Stimulated activated naive CD4-positive, alpha-beta T cell treated with Interleukin-2 at 50 U/mL for 16 hours (primary cell): ENCODE measurements at places on chromosomes 4 and X.

GRCh38 chr4:77579406-77580076, 26.1 kb upstream of the CXCL13 start:
- no peak for DNase-seq

DNA sequence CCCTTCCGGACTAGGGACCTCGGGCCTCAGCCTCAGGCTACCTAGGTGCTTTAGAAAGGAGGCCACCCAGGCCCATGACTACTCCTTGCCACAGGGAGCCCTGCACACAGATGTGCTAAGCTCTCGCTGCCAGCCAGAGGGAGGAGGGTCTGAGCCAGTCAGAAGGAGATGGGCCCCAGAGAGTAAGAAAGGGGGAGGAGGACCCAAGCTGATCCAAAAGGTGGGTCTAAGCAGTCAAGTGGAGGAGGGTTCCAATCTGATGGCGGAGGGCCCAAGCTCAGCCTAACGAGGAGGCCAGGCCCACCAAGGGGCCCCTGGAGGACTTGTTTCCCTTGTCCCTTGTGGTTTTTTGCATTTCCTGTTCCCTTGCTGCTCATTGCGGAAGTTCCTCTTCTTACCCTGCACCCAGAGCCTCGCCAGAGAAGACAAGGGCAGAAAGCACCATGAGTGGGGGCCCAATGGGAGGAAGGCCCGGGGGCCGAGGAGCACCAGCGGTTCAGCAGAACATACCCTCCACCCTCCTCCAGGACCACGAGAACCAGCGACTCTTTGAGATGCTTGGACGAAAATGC, at the start of gene WAS:
Gene WAS (plus strand): TSS at position 389 of the 572 bp plus-strand sequence. CDS start 55 bp downstream, at position 444.
- DNase-seq: peak; percentile 29

- DNase-seq: no peak
These were observed 61.6 kb downstream of the SAT1 start for GRCh38 chrX:23844502-23845138.

DNA sequence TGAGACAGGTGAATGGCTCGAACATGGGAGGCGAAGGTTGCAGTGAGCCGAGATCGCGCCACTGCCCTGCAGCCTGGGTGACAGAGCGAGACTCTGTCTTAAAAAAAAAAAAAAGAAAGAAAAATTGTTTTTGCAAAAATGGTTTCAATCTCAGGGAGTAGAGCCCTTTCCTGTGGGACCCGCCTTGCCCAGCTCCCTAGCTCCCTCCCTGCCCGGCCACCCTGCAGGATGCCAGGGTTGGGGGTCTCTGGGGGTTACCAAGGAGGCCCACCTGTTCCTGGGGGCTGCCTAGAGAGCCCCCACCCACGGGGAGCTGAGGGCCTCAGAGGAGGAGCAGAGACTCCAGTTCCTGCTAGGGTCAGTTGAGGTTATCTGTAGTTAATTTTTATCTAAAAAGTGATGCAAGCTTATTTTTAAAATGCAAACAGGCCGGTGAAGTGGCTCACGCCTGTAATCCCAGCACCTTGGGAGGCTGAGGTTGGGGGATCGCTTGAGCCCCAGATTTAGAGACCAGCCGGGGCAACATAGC, 18.7 kb upstream of the PLCXD1 start:
- no peak for DNase-seq

- peak; percentile 14 for DNase-seq
These were observed at the start of gene TRPC3 for GRCh38 chr4:121951521-121952110. Gene TRPC3, minus strand, starts transcription at chr4:121952060. Its CDS starts 380 bp downstream, at chr4:121951680.

DNA sequence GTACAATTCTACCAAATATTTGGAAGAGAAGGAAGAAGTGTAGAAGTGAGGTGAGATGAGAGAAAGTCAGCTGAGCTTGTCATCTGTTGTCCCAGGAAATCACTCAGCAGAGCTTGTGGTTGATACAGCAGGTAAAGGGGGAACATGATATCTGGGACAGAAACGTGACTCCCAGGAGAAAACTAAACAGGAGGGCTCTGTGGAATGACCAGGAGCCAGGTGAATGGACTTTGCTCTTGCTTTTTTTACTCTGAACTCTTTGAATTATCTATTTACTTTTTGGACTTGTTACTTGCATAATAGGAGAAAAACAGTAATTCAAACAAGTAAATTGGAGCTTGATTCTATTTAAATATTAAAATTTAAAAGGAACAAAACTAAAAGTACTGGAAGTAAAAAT, 555.6 kb upstream of the FRG1 start:
- DNase-seq: no peak

GRCh38 chr4:69832326-69833030, 27.5 kb downstream of the SULT1E1 start:
- no peak for DNase-seq

DNA sequence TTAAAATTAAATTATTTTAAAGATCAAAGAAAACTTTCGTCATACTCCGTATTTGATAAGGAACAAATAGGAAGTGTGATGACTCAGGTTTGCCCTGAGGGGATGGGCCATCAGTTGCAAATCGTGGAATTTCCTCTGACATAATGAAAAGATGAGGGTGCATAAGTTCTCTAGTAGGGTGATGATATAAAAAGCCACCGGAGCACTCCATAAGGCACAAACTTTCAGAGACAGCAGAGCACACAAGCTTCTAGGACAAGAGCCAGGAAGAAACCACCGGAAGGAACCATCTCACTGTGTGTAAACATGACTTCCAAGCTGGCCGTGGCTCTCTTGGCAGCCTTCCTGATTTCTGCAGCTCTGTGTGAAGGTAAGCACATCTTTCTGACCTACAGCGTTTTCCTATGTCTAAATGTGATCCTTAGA, at the start of gene CXCL8:
Gene CXCL8 (plus strand): TSS at position 217 of the 426 bp plus-strand sequence. CDS start 90 bp downstream, at position 307.
- DNase-seq: no peak

DNA sequence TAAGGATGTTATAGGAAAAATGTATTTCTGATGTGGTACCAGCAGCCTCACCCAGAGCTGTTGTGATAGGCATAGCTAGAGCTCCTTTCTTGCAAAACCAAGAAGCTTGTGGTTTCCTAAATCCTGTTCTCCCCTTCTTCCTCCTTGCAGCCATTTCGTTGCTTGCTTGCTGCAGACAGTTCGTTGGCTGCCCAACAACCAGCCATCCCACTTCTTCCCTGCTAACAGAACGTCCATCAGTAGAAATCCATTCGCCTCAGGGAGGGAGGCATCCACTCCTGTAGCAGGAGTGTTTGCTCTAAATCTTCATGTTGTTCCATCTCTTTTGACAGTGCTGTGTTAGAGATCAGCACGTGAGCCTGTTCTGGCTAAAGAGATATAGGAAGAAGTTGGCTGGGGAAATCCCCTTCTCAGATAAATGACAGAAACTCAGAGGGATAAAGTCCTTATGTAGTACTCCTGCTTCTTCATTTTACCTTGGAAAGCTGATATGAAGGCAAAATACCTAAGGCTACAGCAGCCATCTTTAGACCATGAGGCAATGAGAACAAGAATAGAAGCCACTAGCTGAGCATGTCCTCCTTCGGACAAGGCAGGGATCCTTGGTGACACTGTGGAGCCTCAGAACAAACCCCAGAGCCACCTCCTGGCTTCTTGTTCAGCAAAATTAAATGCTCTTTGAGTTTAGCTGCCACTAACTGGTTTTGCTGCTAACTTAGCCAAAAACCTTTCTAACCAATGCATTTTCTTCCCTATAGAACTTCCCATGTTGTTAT, 68.4 kb upstream of the RELL1 start:
- DNase-seq: no peak

DNA sequence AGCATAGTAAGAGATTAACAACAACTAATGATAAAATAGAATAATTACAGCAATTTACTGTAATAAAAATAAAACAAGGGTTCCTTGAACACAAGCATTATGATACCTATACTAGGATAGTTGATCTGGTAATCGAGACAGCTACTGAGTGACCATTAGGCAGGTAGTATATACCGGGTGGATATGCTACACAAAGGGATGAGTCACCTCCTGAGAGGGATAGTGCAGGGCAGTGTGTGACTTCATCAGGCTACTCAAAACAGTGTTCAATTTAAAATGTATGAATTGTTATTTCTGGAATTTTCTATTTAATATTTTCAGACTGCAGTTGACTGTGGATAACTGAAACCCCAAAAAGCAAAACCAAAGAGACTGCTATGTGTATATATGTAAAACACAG, 9.7 kb upstream of the ANTXR2 start:
- DNase-seq: no peak

GRCh38 chrX:103464072-103464773, 55.1 kb downstream of the RAB40A start:
- DNase-seq: peak; percentile 24

DNA sequence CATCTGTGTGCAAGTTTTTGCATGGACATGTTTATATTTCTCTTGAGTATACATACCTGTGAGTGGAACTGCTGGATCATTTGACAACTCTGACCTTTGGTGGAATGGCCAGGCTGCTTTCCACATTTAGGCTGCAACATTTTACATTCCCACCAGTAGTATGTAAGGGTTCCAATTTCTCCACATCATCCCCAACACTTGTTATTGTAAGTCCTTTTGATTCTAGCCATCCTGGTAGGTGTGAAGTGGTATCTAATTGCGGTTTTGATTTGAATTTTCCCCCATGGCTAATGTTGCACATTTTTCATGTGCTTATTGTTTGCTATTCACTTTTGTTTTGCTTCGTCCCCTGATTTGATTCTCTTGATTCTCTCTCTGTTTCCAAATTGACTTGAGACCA, 16.4 kb downstream of the DLG3 start:
- no peak for DNase-seq

DNA sequence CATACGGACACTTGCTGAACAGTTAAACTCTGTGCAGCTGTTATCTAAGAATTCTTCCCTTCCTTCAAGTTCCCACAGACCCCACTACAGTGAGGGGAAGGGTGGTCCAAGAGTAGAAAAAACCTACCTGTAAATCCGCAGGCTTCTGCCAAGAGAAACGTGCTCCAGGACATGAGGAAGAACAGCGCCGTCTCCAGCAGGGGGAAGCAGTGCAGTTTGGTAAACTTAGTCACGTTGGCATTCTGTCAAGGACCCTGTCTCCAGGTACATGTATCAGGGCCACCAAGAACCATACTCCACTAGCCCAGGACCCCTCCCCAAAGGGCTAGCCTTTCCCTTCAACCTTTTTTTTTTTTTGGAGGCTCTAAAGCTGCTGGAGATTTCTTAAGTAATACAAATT, 79.9 kb downstream of the CHST7 start:
- no peak for DNase-seq

DNA sequence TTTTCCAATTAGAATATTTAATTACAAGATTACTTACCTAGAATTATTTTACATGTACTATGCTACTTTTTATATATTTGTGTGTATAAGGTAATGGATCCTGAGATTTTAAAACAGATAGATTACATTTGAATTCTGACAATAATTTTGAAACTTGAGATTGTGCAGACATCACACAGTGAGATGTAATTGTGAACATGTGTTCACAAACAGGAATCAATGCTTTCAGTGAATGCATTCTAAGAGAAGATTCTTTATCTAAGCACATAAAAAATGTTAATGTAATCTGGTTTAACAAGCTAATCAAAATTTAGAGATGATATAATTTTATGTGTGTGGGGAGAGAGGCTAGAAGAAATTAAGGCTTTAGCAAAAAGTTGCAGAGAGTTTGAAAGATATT, 1925.5 kb downstream of the ARAP2 start:
- DNase-seq: no peak

DNA sequence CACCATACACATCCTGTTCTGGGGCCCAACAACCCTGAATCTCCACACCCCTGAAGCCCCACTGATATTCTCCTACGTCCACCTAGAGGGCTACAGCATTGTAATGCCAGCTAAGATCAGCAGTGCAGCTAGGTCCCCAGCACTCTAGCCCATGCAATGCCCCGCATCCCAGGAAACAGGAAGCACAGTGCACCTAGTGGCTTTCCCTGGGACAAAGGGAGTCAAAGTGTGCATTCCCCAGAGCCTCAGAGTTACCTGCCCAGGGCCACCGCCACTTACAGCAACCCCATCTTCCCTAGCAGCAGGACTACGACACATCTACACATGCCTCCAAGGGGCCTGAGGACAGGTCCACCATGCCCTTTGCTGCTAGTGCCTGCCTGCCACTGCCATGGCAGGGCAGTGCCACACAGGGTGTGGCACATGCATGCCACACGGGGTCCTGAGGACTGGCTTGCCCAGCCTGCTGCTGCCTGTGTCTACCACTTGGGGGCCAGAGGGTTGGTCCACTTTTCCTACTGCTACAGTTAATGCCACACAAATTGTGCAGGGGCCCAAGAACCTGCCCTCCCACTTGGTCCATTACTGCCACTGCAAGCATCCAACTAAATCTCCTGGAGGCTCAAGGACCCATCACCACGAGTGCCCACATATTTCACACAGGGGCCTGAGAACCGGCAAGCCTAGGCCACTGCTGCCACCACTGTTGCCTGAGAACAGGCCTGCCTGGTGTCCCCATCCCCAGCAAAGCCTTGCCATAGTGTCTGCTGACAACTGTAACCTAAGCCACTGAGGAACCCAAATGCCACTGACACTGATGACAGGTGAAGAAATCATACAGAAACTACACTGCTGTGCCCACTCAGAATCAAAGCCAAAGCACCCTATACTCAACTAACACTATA, 23.7 kb downstream of the TLR6 start:
- no peak for DNase-seq

GRCh38 chr4:94500685-94501084, 48.9 kb downstream of the PDLIM5 start:
- DNase-seq: no peak

GRCh38 chrX:1476682-1477081, 24.0 kb upstream of the ASMTL start:
- no peak for DNase-seq

- no peak for DNase-seq
These were observed 14.9 kb upstream of the PDE5A start for GRCh38 chr4:119643306-119644042.

DNA sequence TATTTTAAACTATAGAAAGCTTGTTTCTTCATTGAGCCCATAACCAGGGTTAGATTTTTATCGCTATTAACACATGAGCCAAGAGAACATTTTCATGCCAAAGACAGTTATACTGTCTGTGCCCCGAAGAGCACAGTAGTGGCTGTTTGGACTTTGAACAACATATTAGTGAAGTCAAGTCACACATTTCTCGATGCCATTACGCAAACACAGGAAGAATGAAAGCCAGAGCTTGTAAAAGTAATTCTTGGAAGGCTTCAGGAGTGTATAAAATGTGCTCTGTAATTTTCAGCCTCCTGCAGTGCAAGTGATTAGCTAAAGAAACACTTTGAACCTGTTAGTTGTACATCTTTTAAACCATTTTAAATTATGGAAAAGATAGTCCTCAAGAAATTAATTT, 590.7 kb upstream of the PITX2 start:
- no peak for DNase-seq
